ENCODE measurements at places on chromosomes 16 and 17. TPM values are rescaled to one million over a fixed set of nuclear protein-coding genes. Genes with fewer than 3 reads are reported as not detected.

The PLEKHG4 gene
- total RNA-seq = 6.7 TPM

The TMEM101 gene
- 32.8 TPM for total RNA-seq

GRCh38 chr16:66515596-66516508 lies 34.1 kb downstream of the TK2 start:
- DNase-seq = no peak

- no peak for DNase-seq
Observed at GRCh38 chr17:77834170-77835115, 124.1 kb upstream of the TNRC6C start.

Measured in Panc1 (cell line).